Urothelium cell line (cell line): ENCODE measurements at places on chromosomes 16 and 17.

- DNase-seq: no peak
Measured at GRCh38 chr16:56327929-56328258, 97.5 kb downstream of the AMFR start.

DNA sequence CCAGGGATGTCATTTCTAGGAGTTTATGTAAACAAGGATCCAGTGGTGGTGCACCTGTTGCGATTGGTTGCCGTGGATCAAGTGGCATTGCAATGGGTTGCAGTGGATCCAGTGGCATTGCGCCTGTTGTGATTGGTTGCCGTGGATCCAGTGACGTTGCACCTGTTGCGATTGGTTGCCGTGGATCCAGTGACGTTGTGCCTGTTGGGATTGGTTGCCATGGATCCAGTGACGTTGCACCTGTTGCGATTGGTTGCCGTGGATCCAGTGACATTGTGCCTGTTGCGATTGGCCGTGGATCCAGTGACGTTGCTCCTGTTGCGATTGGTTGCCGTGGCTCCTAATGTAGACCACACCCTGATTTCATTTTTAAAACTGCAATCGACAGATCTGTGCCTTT lies 56.2 kb upstream of the CRISPLD2 start:
- no peak for DNase-seq

DNA sequence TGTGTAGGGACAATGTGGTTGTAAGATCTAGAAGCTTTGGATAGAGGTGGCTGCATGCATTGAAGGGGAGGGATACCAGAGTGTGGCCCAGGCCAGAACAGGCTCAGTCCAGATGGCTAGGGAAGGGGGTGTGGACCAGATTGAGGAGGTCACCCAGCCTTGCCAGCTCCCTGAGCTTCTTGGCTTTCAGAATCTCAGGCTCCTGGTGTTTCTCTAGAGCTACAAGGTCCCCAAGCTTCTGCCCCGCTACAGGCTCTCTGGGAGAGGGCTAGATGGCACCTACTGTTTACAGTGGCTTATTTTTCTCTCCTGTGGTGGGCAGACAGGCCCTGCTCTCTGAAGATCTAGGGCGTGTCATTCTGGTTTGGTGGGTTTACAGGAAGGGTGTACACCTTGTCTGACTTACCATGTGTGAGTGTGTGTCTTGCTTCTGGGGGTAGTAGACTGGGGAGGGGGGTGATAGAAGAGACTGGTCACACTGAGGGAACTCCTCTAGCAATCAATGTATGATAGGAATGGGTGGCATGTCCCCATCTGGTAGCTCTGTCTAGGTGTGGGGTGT lies 1.1 kb downstream of the RARA start:
- DNase-seq: no peak

GRCh38 chr17:81865733-81866439 lies 5.3 kb downstream of the ARHGDIA start:
- no peak for DNase-seq

GRCh38 chr16:16909126-16909525 lies 530.2 kb downstream of the NPIPA7 start:
- DNase-seq: no peak

GRCh38 chr17:11503308-11504035 lies 94.8 kb upstream of the DNAH9 start:
- DNase-seq: no peak

GRCh38 chr16:51607201-51607651 lies 456.2 kb upstream of the SALL1 start:
- no peak for DNase-seq

- DNase-seq: no peak
Measured at GRCh38 chr16:81499576-81500380, 55.2 kb downstream of the CMIP start.

- no peak for DNase-seq
Measured at GRCh38 chr16:85527767-85528297, 85.3 kb upstream of the GSE1 start.

GRCh38 chr16:68985855-68986254 lies 119.6 kb upstream of the HAS3 start:
- no peak for DNase-seq
